HCT116 (cell line): ENCODE measurements at places on chromosomes 16 and 17. TPM values are rescaled to one million over a fixed set of nuclear protein-coding genes. Genes with fewer than 3 reads are reported as not detected.

- no peak for DNase-seq
These were observed 15.4 kb upstream of the ENPP7 start for GRCh38 chr17:79715098-79715942.

GRCh38 chr16:85574672-85575475 is 38.2 kb upstream of the GSE1 start:
- DNase-seq = no peak

Gene ABCA10
- 0.34 TPM for total RNA-seq

DNA sequence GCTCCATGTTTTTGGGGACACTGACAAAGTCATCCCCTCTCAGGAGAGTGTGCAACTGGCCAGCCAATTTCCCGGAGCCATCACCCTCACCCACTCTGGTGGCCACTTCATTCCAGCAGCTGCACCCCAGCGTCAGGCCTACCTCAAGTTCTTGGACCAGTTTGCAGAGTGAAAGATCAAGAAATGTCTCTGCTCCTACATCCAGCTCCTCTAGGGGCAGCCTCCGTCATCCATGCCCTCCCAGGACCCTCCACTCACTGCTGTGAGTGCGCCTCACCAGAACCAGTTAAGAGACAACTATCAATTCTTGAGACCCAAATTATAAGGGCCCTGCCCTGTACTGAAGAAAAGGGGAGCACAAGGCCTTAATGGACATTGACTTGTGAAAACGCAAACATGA is 1.1 kb downstream of the OVCA2 start:
- no peak for DNase-seq
